Gastroesophageal sphincter (tissue), 4 donors: ENCODE measurements at places on chromosomes 1 and 21. TPM values are rescaled to one million over a fixed set of nuclear protein-coding genes. Genes with fewer than 3 reads are reported as not detected.

- ATAC-seq: no peak
Measured at GRCh38 chr21:21547368-21547953, 549.3 kb downstream of the NCAM2 start.

- ATAC-seq: no peak
Measured at GRCh38 chr1:229209386-229209785, 61.5 kb upstream of the RAB4A start.

DNA sequence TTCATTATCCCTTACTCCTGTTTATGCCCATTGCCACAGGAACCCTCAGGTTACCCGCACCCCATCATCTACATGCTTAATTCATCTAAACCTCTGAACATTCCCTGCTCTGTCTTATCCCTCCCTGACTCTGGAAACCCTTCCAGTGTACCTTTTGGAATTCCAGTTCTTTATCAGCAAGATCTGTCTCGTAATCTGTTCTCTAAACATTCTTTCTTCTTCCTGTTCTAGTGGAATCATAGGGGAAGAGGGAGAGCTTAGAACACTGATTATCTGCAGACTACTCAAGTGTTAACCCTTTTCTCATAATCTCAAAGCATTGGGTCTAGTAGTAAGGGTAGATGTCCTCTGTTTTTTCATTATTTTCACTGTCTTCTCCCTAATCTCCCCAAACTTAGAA lies 159.8 kb downstream of the PIK3R3 start:
- no peak for ATAC-seq

GRCh38 chr1:231383159-231383860 lies 38.8 kb downstream of the EGLN1 start:
- no peak for ATAC-seq

- no peak for ATAC-seq
Measured at GRCh38 chr1:84434081-84434769, 35.9 kb downstream of the DNASE2B start.

GRCh38 chr1:14921057-14921456 lies 232.5 kb upstream of the TMEM51 start:
- no peak for ATAC-seq

GRCh38 chr1:82064691-82065090 lies 264.0 kb downstream of the ADGRL2 start:
- no peak for ATAC-seq

Gene PLA2G4A
- total RNA-seq: 5.8 TPM

Gene SH3BGR
- 5.9 TPM for total RNA-seq

- no peak for ATAC-seq
Measured at GRCh38 chr1:207801819-207802218, 50.0 kb downstream of the CD46 start.

Gene UBXN10
- total RNA-seq: 9.2 TPM

Gene CD34
- 38.9 TPM for total RNA-seq

GRCh38 chr1:37807220-37807554 lies 403 bp upstream of the C1orf122 start:
- ATAC-seq: no peak

DNA sequence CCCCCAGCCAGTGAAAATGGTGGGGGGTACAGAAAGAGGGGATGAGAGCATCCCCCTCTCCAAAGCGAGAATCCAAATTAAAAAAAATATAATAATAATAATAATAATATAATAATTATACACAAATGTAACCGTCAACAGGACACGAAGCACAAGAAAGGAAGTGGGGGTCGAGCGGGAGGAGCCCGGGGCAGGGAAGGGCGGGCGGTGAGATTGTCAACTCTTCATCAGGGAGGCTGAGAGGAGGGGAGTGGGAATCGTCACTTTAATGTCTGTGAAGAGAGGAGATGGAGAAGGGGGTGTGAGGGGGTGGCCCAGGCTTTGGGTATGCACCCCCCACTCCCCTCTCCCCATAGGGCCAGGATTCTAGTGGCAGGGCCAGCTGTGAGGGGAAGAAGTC lies 33.2 kb downstream of the MEF2D start:
- ATAC-seq: no peak

DNA sequence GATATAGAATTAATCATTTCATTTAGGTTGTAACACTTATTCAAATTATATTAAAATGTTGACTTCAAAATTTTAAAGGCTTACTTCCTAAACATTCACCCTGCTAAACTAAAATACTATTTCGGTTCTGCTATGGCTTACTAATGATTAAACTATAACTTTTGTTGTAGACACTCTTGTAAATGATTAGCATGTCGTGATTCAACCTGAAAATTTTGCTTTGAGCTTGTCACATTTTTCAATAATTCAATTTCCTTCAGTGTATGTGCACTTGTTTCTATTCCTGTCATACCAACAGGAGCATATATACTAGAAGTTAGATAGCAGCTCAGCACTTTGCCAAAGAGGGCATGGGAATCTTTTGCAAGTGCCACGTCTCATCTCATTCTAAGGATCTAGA lies 1018.8 kb downstream of the AMY1C start:
- no peak for ATAC-seq

DNA sequence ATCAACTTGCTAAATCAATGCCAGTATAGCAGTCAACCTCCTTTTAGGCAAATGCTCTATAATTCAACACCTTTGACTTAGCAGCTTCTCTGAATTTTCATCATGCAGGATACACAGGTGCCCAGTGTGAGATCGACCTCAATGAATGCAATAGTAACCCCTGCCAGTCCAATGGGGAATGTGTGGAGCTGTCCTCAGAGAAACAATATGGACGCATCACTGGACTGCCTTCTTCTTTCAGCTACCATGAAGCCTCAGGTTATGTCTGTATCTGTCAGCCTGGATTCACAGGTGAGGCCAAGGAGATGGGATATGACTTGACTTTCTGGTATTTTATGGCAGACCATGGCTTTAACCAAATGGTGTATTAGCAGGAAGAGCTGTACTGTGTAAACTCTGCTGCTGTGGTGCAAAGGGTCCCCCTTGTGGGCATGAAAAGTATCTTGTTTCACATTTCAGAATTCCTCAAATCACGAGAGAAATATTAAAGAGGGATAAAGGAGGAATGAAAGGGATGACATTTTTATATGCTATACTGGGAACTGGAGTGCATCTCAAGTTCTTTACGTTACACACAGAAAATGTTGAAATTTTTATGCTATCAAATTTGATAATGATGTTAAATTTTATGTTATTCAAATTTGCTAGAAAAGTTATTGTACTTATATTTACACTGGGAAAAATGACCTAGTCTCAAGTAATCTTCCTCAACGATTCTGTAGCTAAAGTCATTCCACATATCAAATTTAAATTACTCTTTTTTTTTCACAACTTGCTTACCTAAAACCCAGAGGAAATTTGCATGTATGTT lies 88.9 kb downstream of the CRB1 start:
- ATAC-seq: no peak

Gene NEK2
- total RNA-seq: not detected

DNA sequence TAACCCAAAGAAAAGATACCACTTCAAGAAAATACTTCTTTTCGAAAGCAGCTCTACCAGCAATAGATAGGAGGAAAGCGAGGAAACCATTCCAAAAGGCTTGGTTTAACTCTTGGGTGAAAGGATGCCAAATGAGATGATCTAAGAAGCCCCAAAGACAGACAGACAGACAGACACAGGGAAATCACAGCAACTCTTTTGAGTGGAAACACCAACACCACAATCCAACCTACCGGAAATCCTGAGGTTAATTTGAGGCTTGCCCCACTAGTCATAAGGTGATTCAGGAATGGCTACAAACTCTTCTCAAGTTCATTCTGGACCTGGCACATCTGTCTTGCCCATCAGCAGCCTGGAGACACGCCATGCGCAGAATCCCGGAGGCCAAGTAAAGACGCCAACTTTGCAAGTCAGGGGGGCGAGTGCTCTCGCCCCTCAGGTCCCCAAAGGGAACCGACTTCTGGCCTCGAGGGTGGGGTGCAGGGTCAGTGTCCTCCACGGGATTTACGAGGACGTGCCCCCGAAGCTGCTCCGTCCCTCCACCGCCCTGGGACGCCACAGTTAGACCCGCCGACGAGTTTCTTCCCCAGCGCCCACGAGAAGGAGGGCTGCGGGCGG lies 778 bp downstream of the EVI5 start:
- no peak for ATAC-seq

Gene SDC3
- 49.8 TPM for total RNA-seq

Gene SERINC2
- 2.5 TPM for total RNA-seq

- no peak for ATAC-seq
Measured at GRCh38 chr21:36044056-36044455, 16.3 kb downstream of the SETD4 start.

DNA sequence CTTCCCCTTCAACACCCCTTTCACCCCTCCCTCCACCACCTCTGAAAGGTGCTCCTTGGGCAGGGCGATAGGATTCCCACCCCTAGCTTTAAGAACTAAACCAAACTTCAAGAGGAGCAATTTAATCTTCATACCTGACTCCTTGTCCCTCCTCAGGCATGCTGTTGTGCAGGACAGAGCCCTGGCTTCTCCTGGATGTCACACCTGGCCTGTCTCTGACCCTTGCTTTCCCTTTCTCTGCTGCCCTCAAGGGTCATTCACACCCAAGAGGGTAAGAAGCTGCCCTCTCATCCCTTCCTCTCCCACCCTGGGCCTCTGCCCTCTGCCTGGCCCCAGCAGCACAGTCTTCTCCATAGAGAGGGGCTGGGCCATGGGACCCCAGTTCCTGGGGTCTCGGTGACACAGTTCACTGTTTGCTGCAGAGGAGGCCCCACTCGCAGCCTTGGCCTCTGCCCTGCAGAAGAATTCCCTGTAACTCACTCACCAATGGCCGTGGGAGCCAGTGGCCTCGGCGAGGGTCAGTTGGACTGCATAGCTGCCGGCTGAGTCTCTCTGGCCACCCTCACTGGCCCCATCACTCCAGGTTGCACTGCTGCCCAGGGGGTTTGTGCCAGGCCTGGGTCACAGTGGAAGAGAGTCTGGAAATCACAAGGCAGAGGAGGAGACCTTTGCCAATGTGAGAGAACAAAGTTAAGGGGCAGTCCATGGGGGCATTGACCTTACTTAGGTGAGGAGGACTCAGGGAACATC lies 28.4 kb upstream of the LHX4 start:
- ATAC-seq: no peak

Gene SYCP1
- not detected for total RNA-seq

- ATAC-seq: no peak
Measured at GRCh38 chr1:26288311-26288941, 8.5 kb downstream of the SH3BGRL3 start.

GRCh38 chr1:158154501-158154900 lies 26.2 kb upstream of the CD1D start:
- no peak for ATAC-seq

- ATAC-seq: no peak
Measured at GRCh38 chr1:67597336-67597735, 87.7 kb upstream of the GADD45A start.

- no peak for ATAC-seq
Measured at GRCh38 chr1:78286686-78287085, 204.1 kb upstream of the PTGFR start.

Gene PPP1R12B
- 902 TPM for total RNA-seq

GRCh38 chr21:44865561-44866280 lies 7.8 kb downstream of the PTTG1IP start:
- ATAC-seq: no peak

GRCh38 chr1:210516697-210517459 lies 188.2 kb downstream of the HHAT start:
- no peak for ATAC-seq

DNA sequence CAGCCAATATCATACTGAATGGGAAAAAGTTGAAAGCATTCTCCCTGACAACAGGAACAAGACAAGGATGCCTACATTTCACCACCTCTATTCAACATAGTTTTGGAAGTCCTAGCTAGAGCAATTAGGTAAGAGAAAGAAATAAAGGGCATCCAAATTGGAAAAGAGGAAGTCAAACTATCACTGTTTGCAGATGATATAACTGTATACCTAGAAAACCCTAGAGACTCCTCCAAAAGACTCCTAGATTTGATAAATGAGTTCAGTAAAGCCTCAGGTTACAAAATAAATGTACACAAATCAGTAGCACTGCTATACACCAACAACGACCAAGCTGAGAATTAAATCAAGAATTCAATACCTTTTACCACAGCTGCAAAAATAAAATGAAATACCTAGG lies 171.3 kb upstream of the HP1BP3 start:
- no peak for ATAC-seq

DNA sequence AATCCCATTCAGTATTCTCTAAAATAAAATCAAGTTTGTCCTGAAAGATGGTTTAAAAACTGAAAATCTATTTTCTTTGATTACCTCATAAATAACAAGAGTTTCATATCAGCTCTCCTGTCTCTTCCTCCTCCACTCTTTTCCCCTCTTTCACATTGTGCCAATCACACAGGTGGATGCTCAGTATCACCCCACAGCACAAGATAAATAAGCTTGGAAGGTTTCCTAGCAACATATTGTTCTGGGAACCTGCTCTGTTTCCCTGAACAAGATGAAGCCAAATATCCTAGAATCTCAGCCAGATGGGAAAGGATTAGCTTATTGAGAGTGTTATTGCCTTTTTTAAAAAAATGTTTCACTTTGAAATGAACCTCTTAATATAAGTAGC lies 45.7 kb upstream of the CACYBP start:
- ATAC-seq: no peak

DNA sequence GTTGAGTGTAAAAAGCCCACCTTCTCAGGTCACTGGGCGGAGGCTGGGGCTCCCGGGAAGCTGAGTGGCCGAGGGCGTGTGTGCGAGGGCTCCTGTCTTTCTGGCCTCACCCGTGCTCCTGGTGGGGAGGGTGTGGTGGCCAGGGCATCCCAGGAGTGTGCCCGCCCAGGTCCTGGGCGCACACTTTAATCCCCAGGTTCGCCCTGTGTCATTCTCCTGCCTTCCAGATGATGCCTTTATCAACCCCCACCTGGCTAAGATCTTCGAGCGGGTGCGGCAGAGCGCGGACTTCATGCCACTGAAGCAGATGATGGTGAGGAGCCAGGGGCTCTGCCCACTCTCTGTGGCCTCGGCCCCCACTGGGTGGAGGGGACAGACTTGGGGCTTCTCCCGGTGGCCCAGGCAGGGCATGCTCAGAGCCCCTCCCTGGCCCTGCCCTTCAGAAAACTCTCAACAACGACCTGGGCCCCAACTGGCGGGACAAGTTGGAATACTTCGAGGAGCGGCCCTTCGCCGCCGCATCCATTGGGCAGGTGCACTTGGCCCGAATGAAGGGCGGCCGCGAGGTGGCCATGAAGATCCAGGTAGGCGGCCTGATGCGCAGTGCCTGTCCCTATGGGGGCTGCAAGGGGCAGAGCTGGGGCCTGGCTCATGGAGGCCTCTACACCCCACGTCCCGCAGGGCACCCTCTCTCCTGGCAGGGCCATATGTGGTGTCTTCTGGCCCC lies 42.5 kb downstream of the COQ8A start:
- no peak for ATAC-seq

DNA sequence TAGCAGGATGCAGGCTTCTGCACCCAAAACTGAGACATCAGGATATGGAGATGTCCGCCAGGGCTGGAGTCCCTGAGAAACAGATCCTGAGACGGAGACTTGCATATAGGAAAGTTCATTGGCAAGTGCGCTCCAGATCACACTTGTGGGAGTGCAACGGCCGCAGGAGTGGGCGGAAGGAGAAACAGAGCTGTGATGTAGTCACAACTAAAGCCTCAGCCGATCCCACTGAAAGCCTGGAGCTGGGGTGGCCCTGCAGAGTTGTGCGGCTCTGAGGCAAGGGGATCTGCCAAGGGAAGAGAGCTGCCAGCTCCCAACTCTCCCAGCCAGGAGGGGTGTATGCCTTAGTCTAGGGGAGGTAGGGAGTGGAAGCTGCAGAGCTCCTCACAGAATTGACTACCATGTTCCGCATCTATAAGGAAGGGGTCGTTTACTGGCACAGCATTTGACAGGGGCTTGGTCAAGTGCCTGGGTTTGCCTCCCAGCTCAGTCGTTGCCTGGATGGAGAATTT lies 42.1 kb upstream of the PLA2G2C start:
- ATAC-seq: no peak

Gene LRRC3
- 2.7 TPM for total RNA-seq

GRCh38 chr1:36327421-36328087 lies 4.1 kb upstream of the EVA1B start:
- ATAC-seq: no peak

Gene GRIK3
- total RNA-seq: 3.1 TPM
